ENCODE measurements at places on chromosomes 2 and 18. TPM values are rescaled to one million over a fixed set of nuclear protein-coding genes. Genes with fewer than 3 reads are reported as not detected.

- H3K36me3 ChIP-seq, result no peaks in the 10 kb centered on the region
- no peaks in the 10 kb centered on the region for H3K27me3 ChIP-seq
- H3K4me3 ChIP-seq, result no peak overlapping the region
- H3K27ac ChIP-seq, result no peak overlapping the region
- no peaks in the 10 kb centered on the region for H3K4me1 ChIP-seq
These were observed 987.2 kb upstream of the CELF4 start for GRCh38 chr18:38552732-38553321.

Gene SLC16A14
- 2.9 TPM for total RNA-seq

Gene CRYBA2
- total RNA-seq, result not detected

- H3K27ac ChIP-seq, result no peak overlapping the region
- no peaks in the 10 kb centered on the region for H3K4me1 ChIP-seq
- no peak for DNase-seq
- no peak overlapping the region for H3K4me3 ChIP-seq
- no peaks in the 10 kb centered on the region for H3K36me3 ChIP-seq
- H3K27me3 ChIP-seq, result peaks cover 11% of the 10 kb centered on the region
These were observed 25.0 kb downstream of the FN1 start for GRCh38 chr2:215410932-215411285.

DNA sequence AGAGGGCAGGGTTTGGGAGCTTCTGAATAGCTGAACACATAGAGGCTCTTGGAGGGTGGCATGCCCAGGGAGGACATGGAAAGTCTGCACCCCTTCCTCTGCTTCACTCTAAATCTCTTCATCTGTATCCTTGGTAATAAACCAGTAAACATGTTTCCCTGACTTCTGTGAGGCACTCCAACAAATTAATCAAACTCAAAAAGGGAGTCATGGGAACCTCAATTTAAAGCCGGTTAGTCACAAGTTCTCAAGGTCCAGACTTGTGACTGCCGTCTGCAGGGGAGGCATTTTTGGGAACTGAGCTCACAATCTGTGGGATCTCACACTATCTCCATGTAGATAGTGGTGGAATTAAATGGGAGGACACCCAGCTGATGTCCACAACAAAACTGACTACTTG is 33.1 kb upstream of the STON1 start:
- H3K27me3 ChIP-seq, result no peaks in the 10 kb centered on the region
- H3K27ac ChIP-seq, result no peak overlapping the region
- H3K36me3 ChIP-seq, result peaks cover 75% of the 10 kb centered on the region
- H3K4me1 ChIP-seq, result no peaks in the 10 kb centered on the region

Gene DSG4
- not detected for total RNA-seq
